ENCODE measurements at places on chromosomes 12 and 14.

DNA sequence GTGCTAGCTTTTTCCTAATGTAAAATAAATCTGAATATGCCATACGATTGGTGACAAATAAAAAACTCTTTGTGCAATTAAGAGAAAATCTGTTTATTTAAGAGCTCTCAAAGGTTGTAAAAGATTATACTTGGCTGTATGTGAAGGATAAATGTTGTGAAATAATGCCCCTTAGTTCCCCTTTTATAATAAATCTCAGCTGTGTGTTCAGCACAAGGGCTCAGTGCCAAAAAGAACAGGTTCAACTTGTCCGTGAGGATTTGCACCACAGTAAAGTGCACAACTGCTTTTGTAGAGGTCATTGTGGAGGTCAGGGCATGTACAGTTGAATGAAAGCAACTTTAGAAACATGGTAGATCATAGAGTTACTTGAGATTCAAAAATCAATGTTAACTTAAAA, 118.6 kb downstream of the TRMT5 start:
- no peak for DNase-seq

DNA sequence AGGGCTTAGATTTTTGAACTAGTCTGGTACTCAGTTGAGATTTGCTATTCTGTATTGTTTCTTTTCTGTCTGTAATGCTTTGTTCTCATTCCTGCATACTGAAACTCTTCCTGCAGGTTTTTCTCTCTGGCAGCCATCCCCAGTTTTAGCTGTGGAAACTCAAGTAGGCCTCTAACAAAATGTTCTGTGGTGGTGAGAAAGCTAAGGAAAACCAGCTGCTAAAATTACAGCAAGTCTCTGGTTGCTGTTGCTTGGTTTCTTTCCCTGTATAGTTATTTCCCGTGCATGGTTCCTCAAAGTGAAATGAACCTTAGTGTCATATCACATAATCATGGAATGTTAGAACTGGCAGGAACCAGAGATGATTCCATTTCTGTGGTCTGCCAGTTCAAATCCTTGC, 442.5 kb downstream of the NRXN3 start:
- DNase-seq: no peak

DNA sequence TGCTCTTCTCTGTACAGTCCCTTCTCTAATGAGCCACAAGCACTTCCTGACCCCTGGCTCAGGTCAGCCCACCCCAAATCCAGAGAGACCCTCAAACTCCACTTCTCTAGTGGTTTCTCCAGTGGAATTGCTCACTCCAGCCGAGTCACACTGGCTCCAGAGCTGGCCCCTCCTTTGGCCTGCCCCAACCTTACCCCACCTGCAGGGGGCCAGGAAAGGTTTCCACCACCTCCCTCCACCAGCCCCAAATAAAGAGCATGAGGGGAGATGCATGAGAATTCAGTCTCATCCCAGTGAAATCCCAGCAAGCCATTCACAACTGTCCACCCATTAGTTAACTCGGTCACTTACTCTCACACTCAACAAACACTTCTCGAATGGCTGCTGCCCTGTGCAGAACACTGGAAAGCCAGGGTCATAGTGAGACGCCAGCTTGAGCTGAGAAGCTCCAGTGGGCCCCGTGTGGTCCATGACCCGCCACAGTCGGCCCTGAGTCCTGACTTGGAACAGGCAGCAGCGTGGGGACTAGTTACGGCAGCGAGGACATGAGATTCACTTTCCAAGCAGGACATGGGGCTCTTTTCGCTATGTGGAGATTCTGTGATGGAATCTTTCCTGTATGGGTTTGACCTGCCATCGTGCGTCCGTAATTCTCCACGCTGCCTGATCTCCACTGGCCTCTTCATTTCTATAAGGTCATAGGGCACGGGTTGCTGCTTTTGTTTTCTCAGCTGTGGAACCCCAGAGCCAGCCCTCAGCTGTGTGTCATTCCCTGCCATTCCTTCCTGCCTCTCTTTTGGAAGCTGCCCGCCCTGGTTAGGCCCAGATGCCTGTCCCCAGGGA, 44.2 kb downstream of the SLC6A12 start:
- no peak for DNase-seq

DNA sequence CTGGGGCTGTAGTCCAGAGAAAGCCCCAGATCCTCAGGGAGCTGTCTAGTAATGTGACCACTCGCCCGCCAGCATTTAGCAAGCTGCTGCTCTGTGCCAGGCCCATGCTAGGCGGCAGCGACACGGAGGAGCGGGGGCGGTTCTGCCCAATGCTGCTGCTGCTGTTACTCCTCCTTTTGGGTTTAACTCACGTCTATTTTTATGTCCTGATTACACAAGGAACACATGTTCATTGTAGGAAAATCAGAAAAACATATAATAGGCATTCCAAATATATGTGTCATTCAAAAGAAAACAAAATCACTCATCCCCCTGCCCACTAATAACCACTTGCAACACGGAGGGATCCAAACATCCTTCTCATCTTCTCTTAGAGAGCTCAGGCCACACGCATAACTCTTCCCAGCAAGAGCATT, 30.4 kb downstream of the CCDC92 start:
- no peak for DNase-seq
